ENCODE measurements at places on chromosomes 5 and 9.

DNA sequence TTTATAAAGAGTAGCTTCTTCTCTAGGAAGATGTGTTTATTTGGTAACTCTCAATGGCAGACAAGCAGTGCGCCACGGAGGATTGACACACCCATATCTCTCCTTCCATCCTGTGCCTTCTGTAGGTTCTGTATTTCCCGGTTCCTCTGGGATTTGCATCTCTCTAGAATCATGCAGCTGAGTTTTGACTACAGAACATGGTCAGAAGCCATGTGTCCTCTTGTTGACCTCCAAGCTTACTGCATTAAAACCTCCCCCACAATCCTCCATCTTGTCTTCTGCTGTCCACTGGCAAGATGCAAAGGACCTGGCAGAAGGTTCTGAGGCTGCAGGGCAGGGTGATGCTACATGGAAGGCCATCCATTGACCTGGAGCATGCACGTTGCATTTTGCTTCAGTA, 482.0 kb downstream of the DMRT2 start:
- DNase-seq = no peak

GRCh38 chr5:115064380-115064779, 105.3 kb downstream of the TRIM36 start:
- DNase-seq = no peak

- no peak for DNase-seq
Measured at GRCh38 chr5:94361832-94362796, 256.3 kb downstream of the KIAA0825 start.

GRCh38 chr9:7008411-7008810, 250.6 kb downstream of the KDM4C start:
- no peak for DNase-seq

DNA sequence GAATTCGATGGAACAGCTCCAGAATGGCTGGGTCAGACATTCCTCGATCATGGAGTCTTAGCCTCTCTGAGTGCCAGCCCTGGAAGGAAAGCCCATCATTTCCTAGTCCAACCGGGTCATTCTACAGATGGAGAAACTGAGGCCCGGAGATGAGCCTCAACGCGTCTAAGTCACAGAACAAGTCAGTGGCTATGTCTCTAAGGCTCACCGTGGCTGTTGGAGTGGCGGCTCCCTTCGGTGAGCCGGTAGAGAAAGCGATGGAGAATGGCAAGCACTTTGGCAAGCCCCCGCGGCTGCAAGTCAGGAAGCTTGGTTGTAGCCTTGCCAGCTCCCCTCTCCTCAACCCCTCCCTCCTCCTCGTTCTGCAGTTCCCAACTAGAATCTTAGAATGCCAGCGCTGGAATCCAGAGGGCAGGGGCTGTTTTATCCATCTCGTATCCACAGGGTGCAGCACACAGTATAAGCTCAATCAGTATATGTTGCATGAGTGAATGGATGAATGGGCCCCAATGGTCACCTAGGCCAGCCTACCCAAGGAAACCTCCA, 438 bp upstream of the ARSI start:
- no peak for DNase-seq

GRCh38 chr9:114181607-114182409, 26.5 kb downstream of the COL27A1 start:
- no peak for DNase-seq

GRCh38 chr5:149961957-149962409, 1.4 kb downstream of the SLC26A2 start:
- no peak for DNase-seq

GRCh38 chr5:136242611-136243010, 49.6 kb upstream of the SMIM32 start:
- no peak for DNase-seq

DNA sequence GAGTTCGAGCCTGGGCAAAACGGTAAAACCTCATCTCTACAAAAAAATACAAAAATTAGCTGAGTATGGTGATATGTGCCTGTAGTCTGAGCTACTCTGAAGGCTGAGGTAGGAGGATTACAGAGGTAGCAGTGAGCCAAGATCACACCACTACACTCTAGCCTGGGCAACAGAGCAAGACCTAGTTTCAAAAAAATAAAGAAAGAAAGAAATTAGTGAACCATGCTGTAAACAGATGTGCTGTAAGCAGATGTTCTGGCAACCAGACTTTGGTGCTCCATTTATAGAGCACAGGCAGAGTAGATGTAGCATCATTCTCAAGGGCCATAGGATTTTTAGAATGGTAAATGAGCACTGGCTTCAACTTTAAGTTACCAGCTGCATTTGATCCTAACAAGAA, 115.4 kb downstream of the ST8SIA4 start:
- no peak for DNase-seq

Data from H54 (cell line).